ENCODE measurements at places on chromosomes 7 and 10.

- no peak for DNase-seq
Measured at GRCh38 chr10:89810908-89811525, 109.6 kb downstream of the KIF20B start.

GRCh38 chr7:98722402-98722801 is 105.3 kb downstream of the NPTX2 start:
- DNase-seq = no peak

- peak; percentile 47 for DNase-seq
Measured at GRCh38 chr7:155003092-155003375, at the start of gene PAXIP1. TSS of gene PAXIP1 (minus strand) at chr7:155003124. CDS start at chr7:155002929, 195 bp downstream.

GRCh38 chr10:77857272-77857671 is 69.3 kb downstream of the DLG5 start:
- DNase-seq = no peak

DNA sequence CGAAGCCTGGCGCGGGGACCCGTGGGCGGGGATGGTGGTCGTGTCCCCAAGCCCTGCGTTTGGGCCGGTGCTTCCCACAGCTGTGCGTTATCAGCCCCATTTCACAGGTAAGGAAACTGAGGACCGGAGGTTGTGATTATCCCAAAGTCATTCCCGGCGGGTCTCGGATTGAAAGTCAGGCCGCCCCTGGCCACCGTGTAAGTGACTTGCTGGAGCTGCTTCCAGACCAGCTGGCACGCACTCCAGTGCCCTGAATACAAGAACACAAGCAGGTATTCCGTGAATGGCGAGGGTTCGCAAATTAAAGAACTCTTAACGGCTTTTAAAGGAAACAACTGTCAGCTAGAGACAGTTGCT is 675 bp upstream of the ATE1 start:
- DNase-seq = no peak

GRCh38 chr7:130276796-130277762 is 10.4 kb downstream of the CPA2 start:
- peak; percentile 3 for DNase-seq

GRCh38 chr7:49261928-49262327 is 337.6 kb downstream of the CDC14C start:
- DNase-seq = no peak

DNA sequence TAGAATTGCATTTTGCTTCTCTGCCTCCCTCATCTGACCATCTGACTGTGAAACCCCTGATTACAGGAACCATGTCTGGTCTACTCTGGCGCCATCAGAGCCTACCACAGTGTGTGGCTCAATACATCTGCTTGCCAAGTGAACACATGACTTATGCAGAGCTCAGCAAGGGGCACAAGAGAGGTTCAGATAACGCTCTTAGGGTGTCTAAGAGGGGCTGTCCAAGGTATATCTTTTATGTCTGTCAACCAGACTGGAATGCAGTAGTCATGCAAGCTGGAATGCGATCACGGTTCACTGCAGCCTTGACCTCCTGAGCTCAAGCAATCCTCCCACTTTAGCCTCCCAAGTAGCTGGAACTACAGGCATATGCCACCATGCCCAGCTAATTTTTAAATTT is 10.3 kb upstream of the RRP12 start:
- no peak for DNase-seq

- DNase-seq = no peak
Measured at GRCh38 chr10:23198610-23198939, 6.5 kb downstream of the PTF1A start.

GRCh38 chr7:10708447-10708846 is 265.2 kb upstream of the PHF14 start:
- no peak for DNase-seq

GRCh38 chr7:41224063-41224763 is 478.7 kb downstream of the INHBA start:
- DNase-seq = no peak

GRCh38 chr10:42974693-42975002 is 102.2 kb upstream of the RET start:
- no peak for DNase-seq

GRCh38 chr7:2872296-2872874 is 28.3 kb upstream of the GNA12 start:
- DNase-seq = no peak

GRCh38 chr10:3754727-3755439 is 30.1 kb downstream of the KLF6 start:
- DNase-seq = no peak

- DNase-seq = no peak
Measured at GRCh38 chr7:121330053-121330833, 1.4 kb downstream of the WNT16 start.

GRCh38 chr10:110368002-110368401 is 63.3 kb upstream of the SMNDC1 start:
- no peak for DNase-seq

DNA sequence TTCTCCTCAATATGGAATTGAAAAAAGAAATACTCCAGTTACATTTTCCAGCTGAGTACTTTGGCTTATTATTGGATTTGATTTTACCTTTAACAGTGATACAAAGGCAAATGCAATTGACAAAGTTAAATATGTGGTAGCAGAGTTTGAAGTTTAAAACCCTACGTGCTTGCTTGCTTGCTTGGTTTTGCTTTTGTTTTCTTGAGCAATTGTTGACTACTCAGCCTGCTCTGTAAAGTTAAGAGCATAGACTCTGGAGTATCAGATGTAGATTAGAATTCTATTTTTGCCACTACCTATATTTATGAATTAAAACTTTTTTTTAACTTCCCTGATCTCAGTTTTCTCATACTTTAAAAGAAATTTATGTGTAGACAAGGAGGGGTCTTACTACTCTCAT is 51.4 kb downstream of the PCDH15 start:
- no peak for DNase-seq

DNA sequence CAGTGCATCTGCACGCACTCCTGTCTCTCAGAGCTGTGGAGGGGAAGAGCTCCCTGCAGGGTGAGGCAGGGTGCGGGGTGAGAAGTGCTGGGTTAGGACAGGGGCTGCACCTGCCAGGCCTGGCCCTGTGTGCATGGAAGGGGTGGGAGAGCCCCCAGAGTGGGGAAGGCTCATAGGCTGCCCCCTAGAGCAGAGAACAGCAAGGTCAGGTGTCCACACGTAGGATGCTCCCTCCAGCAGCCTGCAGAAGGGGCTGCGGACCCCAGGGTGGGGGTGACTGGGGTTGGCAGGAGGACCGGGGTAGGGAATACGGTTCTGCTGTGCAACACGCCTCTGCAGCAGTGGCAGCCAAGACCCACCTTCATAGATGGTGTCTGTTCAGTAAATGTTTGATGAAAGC is 208.6 kb downstream of the PTPRN2 start:
- no peak for DNase-seq

- DNase-seq = no peak
Measured at GRCh38 chr7:139108266-139109187, 993 bp downstream of the ZC3HAV1 start.

DNA sequence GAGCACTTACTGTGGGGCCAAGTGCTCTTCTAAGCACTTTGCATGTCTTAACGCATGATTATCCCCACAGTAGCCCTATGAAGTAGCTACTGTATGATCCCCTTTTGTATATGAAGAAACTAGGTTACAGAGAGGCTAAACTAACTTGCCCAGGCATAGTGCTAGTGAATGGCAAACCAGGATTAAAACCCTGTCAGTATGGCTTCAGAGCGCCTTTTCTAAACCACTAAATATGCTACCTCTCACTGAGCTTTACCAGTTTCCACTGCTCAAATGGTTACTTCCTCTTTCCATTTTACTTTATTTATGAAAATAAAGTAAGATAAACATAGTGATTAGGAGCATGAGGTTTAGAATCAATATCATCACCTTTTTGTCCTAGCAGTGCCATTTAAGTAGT is 73.6 kb downstream of the PODXL start:
- no peak for DNase-seq

GRCh38 chr7:107269790-107270189 is 101.0 kb downstream of the HBP1 start:
- no peak for DNase-seq

GRCh38 chr7:45881759-45882464 is 6.4 kb upstream of the IGFBP1 start:
- no peak for DNase-seq

DNA sequence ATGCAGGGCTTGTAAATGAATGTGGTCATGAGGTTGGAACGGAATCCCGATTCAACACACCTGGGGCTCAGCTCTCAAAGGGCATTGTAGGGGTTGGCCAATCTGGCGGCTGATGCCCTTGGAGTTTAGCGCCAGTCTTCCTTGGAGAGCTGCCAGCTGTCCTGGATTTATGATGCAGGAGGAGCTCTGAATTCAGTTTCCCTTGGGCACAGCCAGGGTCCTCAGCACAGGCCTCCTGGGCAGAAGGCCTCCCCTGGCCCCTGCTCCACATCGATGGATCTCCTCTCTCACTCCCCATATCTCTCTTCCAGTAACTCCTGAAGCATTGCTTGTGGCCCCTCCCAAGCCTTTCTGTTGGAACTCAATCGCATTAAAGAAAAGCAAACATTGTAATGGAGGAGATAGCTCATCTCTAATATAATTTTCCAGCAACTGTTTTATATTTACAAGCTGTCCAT is 985 bp upstream of the CYTH3 start:
- DNase-seq = no peak

DNA sequence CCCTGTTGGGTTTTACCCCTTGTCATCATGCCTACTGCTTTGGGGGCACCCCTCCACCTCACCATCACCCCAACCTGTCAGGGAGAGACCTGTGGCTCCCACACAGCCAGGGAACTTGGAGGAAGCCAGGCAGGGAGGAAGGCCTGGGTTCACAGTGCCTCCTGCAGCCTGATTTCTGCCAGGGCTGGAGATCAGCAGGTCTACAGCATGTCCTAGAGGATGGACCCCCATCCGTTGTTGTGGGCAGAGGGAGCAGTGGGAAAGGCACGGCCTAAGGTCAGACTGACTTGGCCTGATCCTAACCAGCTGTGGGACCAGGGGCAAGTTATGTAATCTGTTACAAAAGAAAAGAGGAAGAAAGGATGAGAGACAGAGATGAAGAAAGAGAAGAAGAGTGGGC is 28.2 kb downstream of the ZCCHC24 start:
- no peak for DNase-seq

GRCh38 chr10:32153931-32154330 is 97.7 kb upstream of the KIF5B start:
- no peak for DNase-seq

DNA sequence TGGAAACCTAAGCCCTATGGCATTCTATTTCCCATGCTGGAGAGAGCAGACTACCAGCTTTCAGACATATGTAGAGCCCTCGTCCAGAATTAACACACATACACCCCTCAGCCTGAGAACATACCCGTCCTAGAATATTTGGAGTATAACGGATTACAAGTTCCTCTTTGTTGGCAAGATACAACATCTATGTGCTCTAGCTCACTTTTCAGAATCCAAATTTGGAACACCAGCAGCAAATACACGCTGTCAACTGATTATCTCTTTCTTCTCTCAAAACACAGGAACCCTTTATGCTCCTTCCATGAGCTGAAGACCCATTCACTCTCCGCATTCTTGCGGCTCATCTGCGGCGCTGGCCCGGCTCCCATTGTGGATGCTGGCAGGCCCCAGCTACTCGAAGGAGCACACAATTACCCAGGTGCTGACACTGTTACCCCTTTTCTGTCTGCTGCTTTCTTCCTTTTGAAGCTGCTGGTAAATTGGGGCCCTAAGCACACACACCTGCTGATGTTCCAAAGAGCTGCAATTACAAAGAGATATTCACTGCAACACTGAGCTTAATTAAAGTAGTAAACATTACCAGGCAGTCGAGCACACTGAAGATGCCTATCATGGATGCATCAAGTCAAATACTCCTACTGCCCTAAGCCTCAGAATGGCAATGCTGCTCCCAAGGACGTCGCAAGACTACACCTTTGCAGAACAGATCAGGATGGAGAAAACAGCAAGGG is 70.0 kb downstream of the VOPP1 start:
- no peak for DNase-seq

- no peak for DNase-seq
Measured at GRCh38 chr7:73799282-73800141, 29.4 kb upstream of the CLDN3 start.

DNA sequence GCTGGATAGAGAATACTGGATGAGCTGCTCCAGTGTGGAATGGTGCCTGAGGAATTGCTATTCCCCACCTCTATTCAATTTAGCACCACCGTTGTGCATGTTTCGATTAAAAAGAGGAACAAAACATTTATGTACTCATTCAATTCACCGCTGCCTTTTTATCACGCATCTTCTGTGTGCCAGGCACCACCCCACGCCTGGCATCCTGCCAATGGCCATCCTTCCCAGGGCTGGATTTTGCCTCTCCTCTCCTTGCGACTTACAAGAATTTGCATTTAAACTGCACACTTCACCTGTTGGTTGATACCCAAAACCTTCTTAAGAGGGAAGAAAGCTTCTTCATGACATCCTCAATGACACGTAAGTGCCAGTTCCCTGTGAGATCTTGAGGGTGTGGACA is 110.2 kb upstream of the DPP6 start:
- no peak for DNase-seq

GRCh38 chr10:7033031-7033430 is 377.8 kb downstream of the SFMBT2 start:
- DNase-seq = no peak

DNA sequence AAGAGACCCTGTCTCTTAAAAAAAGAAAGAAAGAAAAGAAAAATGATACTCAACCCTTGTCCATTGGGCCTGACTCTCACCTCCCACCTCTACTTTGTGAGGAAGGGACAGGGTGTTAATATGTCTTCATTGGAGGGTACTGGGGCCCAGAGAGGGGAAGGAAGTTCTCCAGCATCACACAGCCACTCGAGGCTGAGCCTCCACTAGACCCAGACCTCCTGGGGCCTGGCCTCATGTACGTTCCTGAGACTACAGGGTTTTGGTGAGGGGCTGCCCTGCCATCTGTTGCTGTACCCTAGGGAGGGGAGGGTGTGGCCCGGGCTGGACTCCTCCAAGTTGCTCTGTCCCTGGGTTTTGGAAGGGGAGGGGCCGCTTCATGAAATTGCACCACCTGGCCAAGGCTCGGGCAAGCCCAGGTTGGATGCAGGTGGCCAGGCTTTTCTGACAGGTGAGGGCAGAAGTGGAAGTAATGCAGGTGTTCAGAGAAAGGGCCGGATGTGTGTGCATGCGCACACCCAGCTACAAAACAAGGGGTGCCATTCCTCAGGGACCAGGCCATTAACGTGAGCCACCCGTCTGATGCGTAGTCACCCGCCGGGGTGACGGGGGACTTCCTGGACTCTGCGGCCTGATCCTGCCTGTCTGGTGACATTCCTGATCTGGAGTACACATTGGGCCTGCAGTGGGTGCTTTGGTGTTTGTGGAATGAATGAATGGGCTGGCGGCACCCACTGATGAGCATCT is 21.7 kb downstream of the GTF2IRD1 start:
- no peak for DNase-seq

DNA sequence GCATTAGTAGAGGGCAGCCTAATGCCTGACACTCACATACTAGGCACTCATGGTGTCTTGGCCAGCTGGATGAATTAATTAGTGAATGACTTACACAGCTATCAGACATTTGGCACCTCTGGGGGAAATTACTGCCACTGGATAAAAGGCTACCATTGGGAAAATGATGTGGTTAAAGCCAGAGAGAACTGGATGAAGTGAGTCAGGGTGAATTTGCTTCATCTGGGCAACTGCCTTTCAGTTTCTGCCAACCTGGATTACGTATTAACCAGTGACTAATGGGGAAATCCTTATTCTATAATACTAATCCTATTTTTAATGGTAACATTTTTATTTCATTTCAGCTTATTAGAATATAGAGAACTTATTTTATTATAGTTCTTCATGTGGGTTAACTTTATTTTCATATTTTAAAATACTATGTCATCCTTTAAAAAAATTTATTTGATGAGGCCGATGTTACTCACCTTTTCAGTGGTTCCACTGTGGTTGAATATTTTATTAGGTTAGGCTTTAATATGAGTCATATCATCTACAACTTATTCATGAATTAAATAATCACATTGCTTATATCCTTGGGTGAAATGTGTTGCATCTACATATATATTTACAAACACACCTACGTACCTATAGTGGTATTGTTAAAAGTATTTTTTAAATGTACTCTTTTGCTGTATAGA is 85.6 kb upstream of the CAPZA2 start:
- DNase-seq = no peak
